ENCODE measurements at places on chromosomes 6 and 20.
A peak's percentile ranks its signal among the peaks of the same experiment; 100 is the strongest.

GRCh38 chr6:86683132-86683908 lies 254.0 kb upstream of the HTR1E start:
- no peak for DNase-seq

DNA sequence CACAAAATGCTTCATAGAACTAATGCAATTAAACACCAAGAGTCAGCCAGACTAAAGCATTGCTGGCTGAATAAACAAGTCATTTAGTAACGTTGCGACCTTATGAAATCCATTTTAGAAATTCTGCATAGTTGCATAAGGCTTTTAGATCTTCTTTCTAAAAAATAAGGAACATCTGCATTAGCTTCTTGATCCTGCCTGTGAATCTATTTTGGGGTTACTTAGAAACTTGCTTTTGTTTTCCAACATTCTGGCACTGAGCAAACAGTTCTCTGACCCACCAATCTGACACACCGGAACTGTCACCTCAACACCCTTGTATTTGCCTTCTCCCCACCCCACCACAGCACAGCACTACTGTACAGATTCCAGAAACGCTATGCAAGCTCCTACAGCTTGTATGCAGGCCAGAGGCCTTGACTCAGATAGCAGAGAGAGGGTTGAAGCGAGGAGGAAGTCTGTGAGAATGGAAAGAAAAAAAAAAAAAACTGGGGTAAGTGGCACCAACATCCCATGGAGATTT lies 55.0 kb downstream of the KIF13A start:
- DNase-seq = no peak

GRCh38 chr20:1333462-1334369 lies 4.8 kb upstream of the SDCBP2 start:
- DNase-seq = no peak

GRCh38 chr6:81762606-81763005 lies 10.1 kb upstream of the TENT5A start:
- DNase-seq = no peak

DNA sequence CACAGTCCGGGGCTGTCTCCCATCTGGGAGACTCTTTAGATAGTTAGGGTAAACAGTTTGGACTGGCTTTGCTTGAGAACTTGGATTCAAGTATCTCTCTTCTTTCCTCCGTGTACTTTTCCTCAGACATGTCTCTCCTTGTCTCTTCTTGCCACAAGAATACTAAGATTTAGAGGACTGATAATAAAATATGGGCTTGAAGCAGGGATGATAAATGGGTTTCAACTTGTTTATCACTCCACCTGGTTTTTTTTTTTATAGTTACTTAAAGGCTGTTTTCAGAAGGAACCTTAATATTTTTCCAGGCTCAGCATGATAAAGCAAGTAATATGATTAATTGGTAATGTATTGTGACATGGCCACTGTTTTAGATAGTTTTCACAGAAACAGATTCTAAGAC lies 40.9 kb upstream of the KIF13A start:
- no peak for DNase-seq

DNA sequence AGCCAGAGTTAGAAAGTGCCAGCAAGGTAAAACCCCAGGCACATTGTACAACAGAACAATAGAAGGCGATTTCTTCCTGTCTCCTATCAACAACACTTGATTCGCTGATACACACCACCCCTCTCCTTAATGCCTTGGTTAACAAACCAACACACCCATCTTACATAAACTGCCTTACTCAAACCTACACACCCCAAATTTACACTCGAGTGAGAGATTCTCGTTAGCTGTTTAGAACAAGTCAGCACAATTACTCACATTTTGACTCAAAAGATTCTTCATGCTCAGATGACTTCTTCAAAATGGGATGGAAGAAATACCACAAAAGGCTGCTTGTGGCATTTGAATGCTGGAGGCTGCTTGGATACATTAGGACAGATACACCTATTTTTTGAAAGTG lies 80.0 kb upstream of the FOXQ1 start:
- no peak for DNase-seq

DNA sequence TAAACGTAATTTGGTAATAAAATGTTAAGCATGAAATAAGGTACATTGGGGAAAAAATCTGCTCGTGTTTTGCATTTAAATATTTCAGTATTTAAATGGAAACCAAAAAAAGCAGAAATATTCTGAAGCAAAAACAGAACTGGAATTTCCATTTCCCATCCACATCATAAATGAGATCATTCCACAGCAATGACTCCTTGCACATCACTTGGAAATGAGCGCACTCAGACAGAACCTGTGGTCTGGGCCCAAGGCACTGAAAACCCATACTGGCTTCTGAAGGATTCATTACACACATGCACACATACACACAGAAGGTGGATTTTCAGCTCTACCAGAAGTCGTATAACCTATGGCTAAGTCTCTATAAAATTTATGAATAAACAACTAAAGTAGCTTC lies 174.8 kb downstream of the IBTK start:
- DNase-seq = no peak

- no peak for DNase-seq
Measured at GRCh38 chr6:159973951-159974350, 5.1 kb downstream of the IGF2R start.

DNA sequence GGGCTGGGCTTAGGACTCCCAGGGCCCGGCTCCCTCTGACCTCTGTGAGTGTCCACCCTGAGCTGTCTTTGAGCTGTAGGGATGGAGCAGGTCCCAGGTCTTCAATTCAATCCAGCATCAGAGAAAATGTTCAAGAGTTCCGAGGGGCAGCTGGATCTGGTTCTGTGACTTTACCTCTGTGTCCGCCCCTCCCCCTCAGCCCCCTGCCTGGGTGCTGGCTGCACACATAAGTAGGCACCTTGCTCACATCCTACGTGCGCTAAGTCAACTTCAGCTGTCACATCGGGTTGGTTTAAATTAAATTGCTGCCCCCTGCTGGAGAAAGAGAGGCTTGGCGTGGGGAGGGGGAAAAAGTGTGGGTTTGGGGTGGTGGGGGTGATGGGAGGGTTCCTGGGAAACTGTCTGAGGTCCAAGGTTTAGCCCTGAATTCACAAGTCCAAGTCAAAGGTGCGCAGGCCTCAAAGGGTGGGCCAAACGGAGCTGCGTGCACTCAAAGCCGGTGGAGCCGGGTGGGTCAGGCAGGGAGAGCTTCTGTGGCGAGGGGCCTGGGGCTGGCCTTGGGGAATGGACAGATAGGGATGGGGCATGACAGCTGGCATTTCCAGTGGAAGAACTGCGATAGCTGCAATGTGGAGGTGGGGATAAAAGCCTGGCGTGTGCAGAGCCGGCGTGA lies 3.0 kb downstream of the WFDC5 start:
- DNase-seq = no peak

GRCh38 chr6:101936516-101936915 lies 543.0 kb downstream of the GRIK2 start:
- DNase-seq = no peak

DNA sequence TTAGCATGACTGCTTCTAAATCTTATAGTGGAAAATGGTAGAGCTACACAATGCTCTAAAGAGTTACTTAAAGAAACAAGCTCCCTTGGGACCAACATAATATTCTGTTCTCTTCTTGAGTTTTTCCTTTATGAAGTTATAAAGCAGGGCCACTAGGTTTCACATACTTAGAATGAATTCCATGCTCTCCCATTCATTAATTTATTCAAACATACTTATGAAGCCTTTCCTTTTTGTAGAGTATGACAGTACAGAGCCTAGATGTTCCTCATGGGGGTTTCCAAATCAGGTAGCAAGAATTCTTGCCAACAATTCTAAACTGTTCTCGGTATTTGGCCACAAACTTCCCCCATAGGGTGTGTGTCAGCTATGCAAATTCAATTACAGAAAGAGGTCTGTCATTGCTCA lies 20.6 kb upstream of the FABP7 start:
- no peak for DNase-seq

- no peak for DNase-seq
Measured at GRCh38 chr6:63709148-63709547, 73.5 kb downstream of the PHF3 start.

- DNase-seq = peak; percentile 6
Measured at GRCh38 chr20:63061771-63062100, 55.0 kb upstream of the BHLHE23 start.

- DNase-seq = no peak
Measured at GRCh38 chr6:122589115-122589514, 21.1 kb upstream of the PKIB start.

- DNase-seq = no peak
Measured at GRCh38 chr20:55936209-55936595, 69.1 kb downstream of the CBLN4 start.

GRCh38 chr6:104527311-104527710 lies 332.4 kb downstream of the HACE1 start:
- DNase-seq = no peak
